ENCODE measurements at places on chromosomes 2 and 18. TPM values are rescaled to one million over a fixed set of nuclear protein-coding genes. Genes with fewer than 3 reads are reported as not detected.

RFTN2 gene
- 0.21 TPM for total RNA-seq

UCN gene
- total RNA-seq: 0.21 TPM

HOXD1 gene
- not detected for total RNA-seq

DAPL1 gene
- total RNA-seq: not detected

ANXA4 gene
- total RNA-seq: 9.6 TPM

SLC4A3 gene
- 4.0 TPM for total RNA-seq

DNA sequence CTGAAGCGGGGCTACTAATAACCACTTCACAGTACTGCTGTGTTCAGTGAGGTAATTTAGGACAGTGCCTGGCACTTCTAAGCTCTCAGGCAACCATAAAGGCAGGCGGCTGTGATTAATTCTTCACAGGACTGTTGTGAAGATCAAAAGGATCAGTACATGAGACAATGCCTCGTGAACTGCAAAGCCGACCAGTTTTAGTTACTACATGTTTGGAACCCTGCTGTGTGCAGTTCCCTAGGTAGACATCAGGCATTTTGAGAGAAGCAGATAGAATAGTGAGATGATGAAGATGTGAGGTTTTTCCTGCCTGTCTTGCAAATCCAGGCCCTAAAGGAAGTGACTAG, 19.1 kb downstream of the EFHD1 start:
- DNase-seq: no peak

GRCh38 chr18:26159353-26159752, 25.7 kb downstream of the PSMA8 start:
- no peak for DNase-seq

- DNase-seq: no peak
Measured at GRCh38 chr2:29920130-29920577, 1.2 kb downstream of the ALK start.

DNA sequence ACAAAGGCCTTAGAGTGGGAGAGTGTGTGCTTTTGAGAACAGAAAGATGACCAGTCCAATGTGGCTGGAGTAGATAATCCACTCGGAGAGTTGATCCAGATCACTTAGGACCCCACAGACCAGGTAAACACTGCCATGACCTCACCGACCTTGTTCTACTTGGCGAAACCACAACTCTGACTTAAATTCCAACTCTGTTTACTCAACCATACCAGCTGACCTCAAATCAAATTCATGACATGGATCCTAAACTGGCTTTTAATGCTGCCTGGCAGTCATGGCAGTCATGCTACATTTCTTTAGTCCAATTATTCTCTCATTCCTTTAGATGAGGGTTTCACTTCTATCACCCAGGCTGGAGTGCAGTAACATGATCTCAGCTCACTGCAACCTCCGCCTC, 347.1 kb upstream of the FAM98A start:
- no peak for DNase-seq

GRCh38 chr2:203892207-203892606, 24.6 kb downstream of the CTLA4 start:
- no peak for DNase-seq

DNA sequence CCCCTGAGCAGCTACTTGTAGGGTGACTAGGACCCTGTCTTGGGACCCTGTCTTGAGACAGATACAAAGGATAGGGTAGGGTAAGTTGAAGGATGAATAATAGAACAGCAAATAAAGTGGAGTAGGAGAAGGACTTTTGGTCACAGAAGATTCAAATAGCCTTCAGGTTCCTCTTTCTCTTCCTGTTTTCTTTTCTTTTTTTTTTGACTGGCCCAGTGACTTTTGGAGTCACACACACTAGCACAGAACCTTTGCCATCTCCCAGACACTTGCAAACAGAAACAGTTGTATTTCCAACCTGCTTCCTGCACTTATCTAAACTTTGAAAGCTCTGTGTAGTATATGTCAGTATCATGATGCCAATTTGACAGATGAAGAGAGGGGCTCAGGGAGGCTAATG, 108.2 kb downstream of the TDRD15 start:
- no peak for DNase-seq

DNA sequence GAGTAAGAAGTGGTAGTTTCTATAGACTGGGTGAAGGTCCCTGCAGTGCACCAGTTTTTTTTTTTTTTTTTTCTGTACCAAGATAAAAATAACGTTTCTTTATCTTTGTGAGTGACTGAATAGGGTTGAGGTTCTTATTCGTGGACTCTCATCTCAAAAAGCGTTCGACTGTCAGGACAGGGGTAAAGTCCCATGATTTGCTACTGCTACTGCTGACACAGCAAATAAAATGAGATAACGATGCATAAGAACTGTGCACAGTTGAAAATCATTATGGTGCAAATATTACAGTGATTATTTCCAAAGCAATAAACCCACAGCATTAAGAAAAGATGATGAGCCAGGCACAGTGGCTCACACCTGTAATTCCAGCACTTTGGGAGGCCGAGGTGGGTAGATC, 482.0 kb upstream of the CHST9 start:
- no peak for DNase-seq

DNA sequence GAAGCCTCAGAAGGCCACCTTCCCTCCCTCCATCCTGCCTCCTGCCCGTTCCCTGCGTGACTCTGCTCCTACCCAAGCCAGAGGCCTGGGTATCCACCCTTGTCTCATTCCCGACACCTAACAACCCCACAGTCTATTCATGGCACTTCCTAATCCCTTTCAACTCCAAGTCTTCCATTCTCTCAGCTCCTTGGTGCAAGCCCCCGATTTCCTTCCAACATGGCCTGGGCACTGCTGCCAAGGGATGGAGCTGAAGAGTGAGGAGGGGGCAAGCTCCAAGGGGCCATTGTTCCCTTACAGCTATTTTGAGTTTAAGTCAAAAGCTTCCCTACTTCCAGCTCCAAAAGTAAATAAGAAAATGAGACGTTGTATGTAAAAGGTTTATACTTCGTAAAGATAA, 84.8 kb upstream of the ASB18 start:
- no peak for DNase-seq

DNA sequence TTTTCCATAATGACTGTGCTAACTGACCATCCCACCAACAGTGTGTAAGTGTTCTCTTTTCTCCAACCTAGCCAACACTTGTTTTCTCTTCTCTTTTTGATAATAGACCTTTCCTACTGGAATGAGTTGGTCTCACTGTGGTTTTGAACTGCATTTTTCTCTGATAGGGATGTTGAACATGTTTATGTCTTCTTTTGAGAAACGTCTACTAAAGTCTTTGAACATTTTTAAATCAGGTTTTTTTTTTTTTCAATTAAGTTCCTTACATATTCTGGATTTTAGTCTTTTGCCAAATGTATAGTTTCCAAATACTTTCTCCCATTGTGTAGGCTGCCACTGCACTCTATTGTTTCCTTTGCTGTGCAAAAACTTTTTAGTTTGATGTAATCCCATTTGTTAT, 405.5 kb upstream of the FIGN start:
- peak; percentile 4 for DNase-seq

DNA sequence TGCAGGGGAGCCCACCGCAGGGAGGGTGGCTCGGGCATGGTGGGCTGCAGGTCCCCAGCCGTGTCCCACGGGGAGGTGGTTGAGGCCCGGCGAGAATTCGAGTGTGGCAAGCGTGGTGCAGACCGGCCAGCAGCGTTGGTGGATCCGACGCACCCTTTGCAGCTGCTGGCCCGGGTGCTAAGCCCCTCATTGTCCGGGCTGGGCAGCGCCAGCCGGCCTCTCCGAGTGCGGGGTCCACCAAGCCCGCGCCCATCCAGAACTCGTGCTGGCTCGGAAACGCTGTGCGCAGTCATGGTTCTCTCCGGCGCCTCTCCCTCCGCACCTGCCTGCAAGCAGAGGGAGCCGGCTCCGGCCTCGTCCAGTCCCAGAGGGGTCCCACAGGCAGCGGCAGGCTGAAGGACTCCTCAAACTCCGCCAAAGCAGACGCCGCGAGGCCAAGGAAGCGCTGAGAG, 177.0 kb upstream of the SLC35G4 start:
- DNase-seq: no peak

DNA sequence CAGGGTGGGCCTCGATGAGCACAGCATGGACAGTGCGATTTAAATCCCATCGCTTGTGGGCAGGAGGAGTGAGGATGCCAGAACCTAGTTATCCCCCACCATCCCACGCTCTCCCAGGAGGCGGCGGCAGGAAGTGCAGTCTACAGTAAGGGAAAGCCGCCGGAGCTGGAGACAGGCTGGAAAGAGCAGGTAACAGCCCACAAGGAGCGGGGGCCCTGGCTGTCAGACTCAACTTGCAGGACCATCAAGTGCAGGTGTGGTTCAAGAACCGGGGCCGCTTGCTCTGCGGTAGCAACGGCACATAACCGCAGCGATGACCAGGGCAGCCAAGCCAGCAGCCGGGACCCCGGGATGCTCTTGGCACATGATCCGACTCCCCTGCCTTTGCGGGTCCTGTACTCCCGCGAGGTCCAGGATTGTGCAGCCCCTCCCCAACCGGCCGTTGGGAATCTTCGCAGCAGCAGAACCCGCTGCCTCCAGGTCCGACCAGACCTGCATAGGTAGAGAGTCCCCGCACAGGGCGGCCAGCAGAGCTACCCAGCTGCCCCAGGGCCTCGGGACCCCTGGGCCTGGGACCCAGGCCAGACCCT, 82.1 kb downstream of the BIN1 start:
- no peak for DNase-seq

GRCh38 chr18:55918444-55918843, 330.5 kb upstream of the TCF4 start:
- DNase-seq: no peak

DNA sequence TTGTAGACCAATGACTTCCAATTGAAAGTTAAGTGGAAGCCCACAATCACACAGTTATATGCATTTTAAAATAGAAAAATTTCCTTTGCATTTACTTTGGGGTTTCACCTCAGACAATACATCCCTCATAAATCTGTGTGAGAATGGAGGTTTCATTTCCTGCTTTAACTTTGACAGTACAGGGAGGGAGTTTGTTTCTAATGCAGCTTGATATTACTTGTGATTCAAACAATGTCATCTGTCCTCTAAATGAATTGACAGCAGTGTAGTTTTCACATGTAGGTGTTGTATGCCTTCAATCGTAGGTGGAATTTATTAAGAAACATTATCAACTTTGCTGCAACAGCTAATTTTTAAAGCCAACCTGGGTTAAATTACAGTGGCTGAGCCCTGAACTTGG, 75.2 kb downstream of the TMEFF2 start:
- DNase-seq: no peak

- no peak for DNase-seq
Measured at GRCh38 chr2:67515538-67515937, 118.4 kb downstream of the ETAA1 start.

DNA sequence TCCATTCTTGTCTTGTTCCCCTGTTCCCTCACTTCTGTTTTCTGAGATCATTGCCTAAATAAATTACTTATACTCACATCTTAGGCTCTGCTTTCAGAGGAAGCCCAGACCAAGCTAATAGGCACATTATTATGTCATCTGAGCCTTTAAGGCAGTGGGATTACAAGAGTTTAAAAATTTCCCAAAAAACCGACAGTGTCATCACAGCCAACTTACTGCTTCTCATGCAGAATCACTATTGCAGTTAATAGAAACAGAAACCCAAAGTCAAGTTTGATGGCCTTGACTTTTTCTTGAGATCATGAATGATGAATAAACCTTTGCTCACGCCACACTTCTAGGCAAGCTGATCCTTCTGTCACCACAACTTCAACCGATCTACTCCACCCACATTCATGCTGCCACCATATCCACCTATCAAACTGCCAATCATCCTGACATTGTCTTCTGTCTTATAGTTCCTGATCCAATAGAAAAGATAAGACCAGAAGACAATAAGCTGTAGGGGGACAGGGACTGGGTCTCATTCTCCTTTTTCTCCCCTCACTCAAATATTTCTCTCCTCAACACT, 142.7 kb upstream of the CREB1 start:
- DNase-seq: no peak

- no peak for DNase-seq
Measured at GRCh38 chr2:127953128-127953718, 67.5 kb upstream of the AMMECR1L start.

- no peak for DNase-seq
Measured at GRCh38 chr2:190836767-190837166, 43.9 kb upstream of the GLS start.

DNA sequence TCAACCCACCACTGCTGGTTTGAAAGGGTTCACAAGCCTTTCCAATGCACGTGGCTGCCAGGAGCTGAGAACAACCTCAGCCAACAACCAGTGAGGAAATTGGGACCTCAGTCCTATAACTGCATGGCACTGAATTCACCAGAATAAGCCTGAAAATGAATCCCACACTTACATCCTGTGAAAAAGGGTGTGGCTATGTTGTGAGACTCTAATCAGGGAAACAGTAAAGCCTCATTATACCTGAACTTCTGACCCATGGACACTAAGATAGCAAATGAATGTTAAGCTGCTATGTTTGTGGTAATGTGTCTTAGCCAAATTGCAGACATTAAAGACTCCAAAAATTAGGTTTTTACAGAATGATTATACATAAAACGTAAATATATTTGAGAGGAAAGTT, 515.8 kb downstream of the IRS1 start:
- no peak for DNase-seq

GRCh38 chr18:50862401-50862800, 16.5 kb upstream of the ME2 start:
- DNase-seq: no peak

GRCh38 chr2:11773747-11774525, 27.5 kb downstream of the LPIN1 start:
- DNase-seq: peak; percentile 56

DNA sequence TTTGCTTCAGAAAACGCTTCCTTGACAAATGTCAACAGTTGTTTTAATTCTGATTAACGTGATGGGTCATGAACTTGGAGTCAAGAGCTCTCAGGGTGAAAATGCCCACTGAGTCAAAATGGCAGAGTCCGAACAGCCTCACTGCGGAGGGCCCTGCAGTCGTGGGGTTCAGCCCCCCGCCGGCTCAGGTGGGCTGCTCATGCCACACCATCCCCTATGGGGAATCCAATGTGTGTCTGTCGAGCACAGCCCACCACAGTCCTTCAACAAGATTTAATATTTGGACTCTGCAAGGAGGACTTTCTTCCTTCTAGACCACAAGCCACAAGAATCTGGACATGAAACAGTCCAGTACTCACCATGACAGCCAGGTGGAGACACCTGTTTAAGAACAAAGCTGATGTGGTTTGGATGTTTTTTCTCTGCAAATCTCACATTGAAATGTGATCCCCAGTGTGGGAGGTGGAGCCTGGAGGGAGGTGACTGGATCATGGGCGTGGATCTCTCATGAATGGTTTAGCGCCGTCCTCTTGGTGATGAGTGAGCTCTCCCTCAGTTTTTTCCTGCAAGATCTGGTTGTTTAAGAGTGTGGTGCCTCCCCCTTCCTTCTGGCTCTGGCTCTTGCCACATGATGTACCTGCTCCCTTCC, 201.0 kb downstream of the NDUFA10 start:
- DNase-seq: peak; percentile 14

- no peak for DNase-seq
Measured at GRCh38 chr18:59232309-59233016, 12.5 kb downstream of the GRP start.

GRCh38 chr18:61606759-61607158, 273.5 kb downstream of the CDH20 start:
- peak; percentile 96 for DNase-seq

GRCh38 chr2:20633794-20634506, 16.9 kb downstream of the HS1BP3 start:
- DNase-seq: no peak

- no peak for DNase-seq
Measured at GRCh38 chr2:184338771-184339170, 259.6 kb upstream of the ZNF804A start.

GRCh38 chr2:153935511-153935910, 63.8 kb downstream of the GALNT13 start:
- no peak for DNase-seq

Measured in SJSA1 (cell line).